ENCODE measurements at places on chromosomes 2 and 18. TPM values are rescaled to one million over a fixed set of nuclear protein-coding genes. Genes with fewer than 3 reads are reported as not detected.
A peak's percentile ranks its signal among the peaks of the same experiment; 100 is the strongest.

DNA sequence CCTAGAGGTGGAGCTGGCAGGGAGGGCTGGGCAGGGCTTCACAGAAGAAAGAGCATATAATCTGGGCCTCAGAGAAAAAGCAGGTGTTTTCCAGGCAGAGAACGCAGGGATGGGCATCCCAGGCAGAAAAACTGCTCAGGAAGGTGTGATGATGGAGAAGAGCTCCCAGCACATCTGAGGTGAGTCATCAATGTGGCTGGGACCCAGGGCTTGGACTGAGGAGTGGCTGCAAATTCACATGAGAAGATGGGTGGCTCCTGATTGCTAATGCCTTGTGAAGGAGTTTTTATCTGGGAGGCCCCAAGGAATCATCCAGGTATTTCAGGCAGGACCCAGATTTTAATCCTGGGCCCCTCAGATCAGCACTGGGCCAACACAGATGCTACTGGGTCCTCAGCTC, 10.2 kb downstream of the IL1F10 start:
- no peak for DNase-seq

Gene ATP6V1B1
- 2.5 TPM for total RNA-seq

DNA sequence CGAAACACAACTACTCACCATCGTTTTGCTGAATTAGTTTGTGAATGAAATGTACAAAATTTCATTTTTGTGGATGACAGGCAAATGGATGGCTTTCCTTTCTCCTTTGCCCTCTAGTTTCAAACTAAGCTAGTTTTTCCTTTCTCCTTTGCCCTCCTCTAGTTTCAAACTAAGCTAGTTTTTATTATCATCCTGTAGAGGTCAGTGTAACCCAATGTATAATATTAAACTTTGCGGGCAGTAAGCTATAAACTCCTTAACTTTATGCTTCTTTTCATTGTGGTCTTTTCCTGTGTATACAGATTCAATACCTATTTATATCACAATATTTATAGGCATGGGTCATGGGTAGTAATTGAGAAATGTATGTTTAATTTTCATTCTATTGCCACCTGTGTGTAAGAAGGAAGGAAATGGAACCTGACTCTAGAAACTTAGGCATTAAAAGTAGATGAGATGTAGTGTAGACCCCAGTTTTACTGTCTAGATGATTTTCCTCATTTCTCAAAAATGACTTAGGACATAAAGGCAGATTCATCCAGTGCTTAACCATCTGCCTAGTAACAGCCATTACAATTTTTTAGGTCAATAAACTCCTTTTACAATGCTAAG, 58.1 kb downstream of the MAP3K19 start:
- DNase-seq: no peak

DNA sequence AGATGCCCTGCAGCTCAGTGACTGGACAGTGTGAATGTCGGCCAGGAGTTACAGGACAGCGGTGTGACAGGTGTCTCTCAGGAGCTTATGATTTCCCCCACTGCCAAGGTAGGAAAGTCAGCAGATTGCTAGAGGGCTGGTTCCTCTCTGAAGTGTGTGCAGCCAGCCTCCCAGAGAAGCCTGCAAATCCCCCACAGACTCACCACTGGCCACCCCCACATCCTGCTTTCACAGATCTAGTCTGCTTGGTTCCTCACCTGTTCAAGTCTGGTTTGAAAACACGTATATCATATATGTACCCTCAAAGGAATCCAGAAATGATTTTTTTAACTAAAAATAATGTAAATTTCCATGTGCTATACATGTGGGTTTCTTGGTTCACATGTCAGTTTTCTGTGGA, 121.1 kb downstream of the LAMA3 start:
- no peak for DNase-seq

Gene CRYBA2
- total RNA-seq: not detected

GRCh38 chr2:54755641-54756326, 32.3 kb downstream of the EML6 start:
- no peak for DNase-seq

DNA sequence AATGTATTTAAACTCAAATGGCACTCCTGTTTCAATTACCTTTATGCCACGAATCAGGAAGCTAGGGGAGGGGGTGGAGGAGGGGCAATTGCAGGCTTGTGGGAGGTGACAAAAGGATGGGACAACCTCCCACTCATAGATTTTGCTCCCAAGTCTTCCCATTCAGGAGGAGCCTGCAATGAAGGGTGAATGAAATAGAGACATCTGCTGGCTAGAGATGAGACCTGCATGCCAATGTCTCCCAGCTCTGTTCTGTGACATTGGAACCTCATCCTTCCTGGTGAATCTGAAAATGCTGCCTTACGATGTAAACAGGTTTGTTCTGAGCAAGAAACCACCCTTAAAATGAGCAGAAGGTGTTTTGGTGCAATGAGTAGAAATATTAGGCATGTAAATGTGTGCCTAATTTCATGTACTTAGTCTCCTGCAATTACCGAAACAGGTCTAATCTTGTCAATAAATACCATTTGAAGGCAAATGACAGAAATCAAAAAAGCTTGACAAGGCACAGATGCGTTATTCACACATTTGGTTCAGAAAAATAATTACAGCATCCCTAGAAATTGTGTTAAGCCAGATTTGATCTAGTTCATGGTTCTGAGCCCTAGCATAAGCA, 2.7 kb upstream of the PID1 start:
- peak; percentile 92 for DNase-seq

DNA sequence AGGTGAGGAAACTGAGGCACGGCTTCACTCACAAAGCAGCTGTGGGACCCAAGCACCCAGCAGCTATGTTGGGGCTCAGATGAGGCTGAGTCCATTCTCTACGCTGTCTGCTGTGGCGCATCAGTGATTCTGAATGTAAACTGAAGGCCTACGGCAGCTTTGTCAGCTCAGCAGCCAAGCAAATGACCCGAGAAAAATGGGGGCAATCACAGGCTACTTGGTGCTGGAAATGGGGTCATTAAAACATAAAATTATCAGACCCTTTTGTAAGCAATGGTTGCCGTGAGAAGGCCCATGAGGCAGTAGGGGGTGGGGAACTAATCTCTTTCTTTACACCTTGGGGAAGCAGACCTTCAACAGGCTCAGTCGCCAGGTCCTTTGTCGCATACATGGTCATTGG, 84.0 kb upstream of the ZCCHC2 start:
- DNase-seq: no peak

Gene SCYGR2
- not detected for total RNA-seq

Gene LCLAT1
- total RNA-seq: 29.7 TPM

Gene MATN3
- 2.4 TPM for total RNA-seq

Gene CYTIP
- 1.4 TPM for total RNA-seq

Gene ARHGAP28
- total RNA-seq: 23.9 TPM

DNA sequence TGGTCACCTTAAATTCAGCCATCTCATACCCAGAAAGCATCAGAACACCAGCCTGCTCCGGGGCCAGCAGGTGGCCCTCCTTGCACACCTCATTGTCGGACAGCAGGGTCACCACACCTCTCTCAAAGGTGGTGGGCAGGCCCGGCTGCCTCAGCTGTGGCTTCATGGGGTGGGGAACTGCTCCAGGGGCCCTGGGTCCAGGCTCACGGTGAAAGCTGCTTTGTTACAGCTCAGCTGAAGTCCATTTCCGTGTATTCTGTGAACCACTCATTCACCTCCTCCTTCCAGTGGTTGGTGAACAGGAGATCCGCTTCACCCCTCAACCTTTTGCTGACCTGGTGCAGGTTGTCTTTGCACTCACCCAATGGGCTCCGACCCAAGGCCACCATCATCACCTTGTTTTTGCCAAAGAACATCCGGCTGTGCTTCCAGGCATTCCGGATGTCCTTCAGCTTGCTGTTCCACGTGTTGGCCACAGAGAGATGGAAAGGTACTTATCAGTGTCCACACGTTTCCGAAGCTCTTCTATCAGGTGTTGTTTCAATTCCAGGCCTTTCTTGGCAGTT, 78.6 kb upstream of the LDLRAD4 start:
- DNase-seq: no peak

Gene TMEM178A
- 0.29 TPM for total RNA-seq

- DNase-seq: no peak
Observed at GRCh38 chr18:58310517-58310916, 266.5 kb downstream of the NEDD4L start.

Data from osteoblast (primary cell).